Activated T-cell treated with anti-CD3 and anti-CD28 coated beads, Interleukin-2, amount 50 U/mL, for 48 hours (primary cell): ENCODE measurements at places on chromosomes 2 and 18.

DNA sequence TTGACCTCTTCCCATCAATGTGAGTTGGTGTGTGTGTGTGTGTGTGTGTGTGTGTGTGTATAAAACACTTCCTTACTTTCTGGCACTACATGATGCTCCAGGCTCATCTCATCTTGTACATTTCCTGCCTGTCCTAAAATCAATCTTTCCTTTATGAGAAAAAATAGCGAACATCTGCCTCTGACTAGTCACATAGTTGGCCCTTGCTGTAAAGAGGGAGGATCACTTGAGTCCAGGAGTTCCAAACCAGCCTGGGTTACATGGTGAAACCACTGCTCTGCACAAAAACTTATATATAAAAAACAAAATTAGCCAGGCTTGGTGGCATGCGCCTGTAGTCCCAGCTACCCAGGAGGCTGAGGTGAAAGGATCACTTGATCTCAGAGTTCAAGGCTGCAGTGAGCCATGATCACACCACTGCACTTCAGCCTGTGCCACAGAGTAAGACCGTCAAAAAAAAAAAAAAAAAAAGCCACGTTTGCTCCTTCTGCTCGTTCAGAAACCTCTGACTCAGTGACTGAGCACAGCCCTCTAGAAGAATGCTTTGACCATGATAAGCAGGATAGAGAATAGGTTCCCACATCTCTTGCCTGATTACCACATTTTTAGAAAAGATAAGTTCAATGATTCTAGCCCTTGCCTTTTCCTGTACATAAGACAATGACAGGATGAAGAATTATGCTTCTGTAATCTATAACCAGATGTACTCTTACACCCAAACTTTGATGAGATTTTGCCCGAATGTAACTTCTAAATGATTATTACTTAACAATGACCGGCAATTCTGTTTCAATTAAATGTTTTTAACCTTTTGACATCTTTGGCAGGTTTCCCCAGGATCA is 45.2 kb upstream of the ST3GAL5 start:
- DNase-seq: no peak

GRCh38 chr2:72004976-72005375 is 142.7 kb downstream of the CYP26B1 start:
- DNase-seq: no peak

- DNase-seq: no peak
Measured at GRCh38 chr2:142849820-142850219, 27.6 kb upstream of the KYNU start.

- DNase-seq: no peak
Measured at GRCh38 chr18:25724997-25725396, 365.4 kb downstream of the SS18 start.

GRCh38 chr2:56315376-56315775 is 131.6 kb downstream of the CCDC85A start:
- no peak for DNase-seq
